HS-5 (cell line): ENCODE measurements at places on chromosomes 16 and 17.

DNA sequence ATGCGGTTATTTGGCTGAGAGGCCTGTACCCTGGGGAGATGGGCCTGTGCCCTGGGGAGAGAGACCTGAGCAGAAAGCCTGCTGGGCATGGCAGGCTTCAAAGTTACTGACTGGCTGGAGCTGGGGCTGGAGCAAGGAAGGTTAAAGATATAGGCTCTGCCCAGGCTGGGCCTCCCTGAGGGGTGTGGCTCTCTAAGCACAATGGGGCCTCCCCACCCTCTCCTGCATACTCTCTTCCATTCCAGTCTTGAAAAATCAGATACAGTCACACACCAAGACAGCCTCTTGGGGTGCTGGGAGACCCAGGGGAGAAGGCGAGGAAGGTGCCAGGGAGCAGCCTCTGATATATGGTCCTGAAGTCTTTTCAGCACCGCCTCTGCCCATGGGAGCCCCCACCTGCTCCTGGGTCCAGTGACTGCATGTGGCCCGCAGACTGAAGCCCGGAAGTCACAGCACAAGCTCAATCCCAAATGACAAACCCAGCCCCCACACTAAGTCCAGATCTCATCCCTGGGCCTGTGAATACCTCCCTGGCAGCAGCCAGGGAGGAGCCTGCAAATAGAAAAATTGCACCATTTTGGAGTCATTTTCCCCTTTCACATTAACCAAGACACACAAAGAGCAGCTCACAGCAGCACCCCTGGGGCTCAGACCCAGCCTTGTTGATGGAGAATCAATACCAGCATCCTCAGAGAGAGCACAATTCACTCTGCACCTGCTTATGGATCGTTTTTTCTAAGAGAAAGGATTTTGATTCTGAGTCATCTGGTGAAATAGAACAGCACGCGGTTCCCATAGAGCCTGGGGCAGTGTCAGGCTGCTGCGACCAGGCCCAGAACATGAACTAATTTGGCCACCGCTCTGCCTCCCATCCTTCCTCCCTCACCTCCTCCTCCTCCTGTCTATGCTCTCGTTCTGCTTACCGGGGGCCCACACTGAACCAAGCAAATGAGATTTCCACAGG, 25.6 kb upstream of the CACNG1 start:
- no peak for DNase-seq

- no peak for DNase-seq
These were observed 25.5 kb upstream of the CDH1 start for GRCh38 chr16:68711421-68712139.

- DNase-seq = no peak
These were observed 10.0 kb downstream of the SLC22A31 start for GRCh38 chr16:89190150-89190958.

- DNase-seq = no peak
These were observed at the start of gene ADCY9 for GRCh38 chr16:4116325-4117249. Gene ADCY9, minus strand, starts transcription at chr16:4116442. Its CDS starts 1,000 bp downstream, at chr16:4115442.

DNA sequence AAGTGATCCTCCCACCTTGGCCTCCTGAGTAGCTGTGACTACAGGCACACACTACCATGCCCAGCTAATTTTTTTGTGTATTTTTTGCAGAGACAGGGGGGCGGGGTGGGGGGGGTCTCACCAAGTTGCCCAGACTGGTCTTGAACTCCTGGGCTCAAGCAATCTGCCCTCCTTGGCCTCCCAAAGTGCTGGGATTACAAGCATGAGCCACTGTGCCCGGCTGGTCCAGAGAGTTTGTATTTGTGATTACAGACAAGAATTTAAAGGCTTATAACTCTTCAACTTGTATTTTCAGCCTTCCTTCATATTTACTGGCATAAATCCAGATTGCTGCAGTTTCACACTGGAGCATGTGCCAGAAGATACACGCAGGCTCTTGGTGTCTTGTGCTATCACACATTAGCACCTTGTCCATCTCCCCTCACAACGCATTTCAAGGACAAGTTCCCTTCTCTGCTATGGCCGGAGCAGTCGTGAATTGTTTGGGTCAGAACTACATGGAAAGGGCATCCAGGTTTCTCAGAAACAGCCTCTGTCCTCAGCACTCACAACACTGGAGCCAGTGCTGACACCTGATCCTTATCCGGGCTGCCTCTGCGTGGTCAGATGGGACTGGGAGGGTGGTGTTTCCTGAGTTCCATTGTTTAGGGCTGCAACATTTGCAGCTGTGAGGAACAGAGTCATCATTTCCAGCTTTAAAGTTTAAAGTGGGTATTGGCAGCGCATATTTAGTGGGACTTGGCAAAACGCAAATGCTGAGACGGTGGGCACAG, 28.1 kb downstream of the WSCD1 start:
- no peak for DNase-seq

GRCh38 chr16:55703003-55704001, 47.5 kb downstream of the SLC6A2 start:
- no peak for DNase-seq

- peak; percentile 98 for DNase-seq
These were observed 3.8 kb upstream of the NPB start for GRCh38 chr17:81898029-81898866.

DNA sequence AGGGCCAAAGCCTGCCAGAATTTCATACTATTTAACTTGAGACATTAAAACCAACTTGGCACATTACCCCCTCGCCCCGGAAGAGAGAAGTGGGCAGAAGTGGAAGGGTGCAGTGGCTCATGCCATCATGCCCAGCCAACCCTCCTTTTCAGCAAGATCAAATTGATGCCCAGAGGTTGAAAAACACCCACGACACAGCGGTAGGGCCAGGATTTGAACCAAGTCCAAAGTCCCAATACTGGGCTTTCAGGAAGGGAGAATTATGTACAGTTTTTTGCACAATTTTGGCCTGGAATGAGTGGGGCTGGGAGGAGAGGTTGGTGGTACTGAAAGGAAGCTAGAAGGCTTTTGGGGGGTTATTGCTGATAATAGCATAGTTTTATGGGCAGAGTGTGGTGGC, 11.0 kb downstream of the PDP2 start:
- no peak for DNase-seq

GRCh38 chr17:58303971-58304749, 23.4 kb upstream of the MPO start:
- no peak for DNase-seq

DNA sequence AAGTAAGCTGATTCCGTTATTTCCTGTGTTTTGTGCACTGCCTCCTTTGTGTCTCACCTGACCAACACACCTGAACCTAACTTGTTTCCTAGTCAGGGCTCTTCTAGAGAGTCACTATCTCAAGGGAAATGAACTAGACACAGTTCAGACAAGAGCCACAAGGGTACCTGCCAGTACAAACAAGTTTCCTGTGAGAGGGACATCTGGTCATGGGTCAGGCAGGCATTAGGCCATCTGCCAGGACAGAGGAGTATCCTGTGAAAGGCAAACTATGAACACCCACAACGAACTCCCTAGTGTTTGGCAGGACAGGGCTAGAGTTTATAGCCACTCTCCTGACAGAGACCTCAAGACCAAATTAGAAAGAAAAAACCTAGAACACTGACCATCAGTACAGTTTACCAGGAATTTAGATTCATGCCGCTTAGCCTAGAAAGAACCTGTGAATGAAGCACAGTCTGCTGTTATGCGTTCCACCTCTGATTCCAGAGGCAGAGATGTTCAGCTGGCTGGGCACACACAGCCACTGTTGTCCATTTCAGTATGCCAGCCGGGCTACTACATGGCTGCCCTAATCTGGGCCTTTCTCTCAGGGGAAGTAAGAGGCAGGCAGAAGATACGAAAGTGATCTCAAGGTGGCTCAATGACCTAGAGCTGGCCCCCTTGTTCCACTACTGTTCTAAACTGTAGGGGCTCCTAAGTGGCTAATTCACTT, 20.7 kb upstream of the GLG1 start:
- no peak for DNase-seq

- no peak for DNase-seq
These were observed 130.9 kb upstream of the CACNG3 start for GRCh38 chr16:24125214-24125613.

- no peak for DNase-seq
These were observed 4.9 kb upstream of the CIAO3 start for GRCh38 chr16:745739-746138.
